ENCODE measurements at places on chromosomes 7 and 10.

- peak; percentile 75 for DNase-seq
Measured at GRCh38 chr7:105826143-105826542, 50.3 kb downstream of the ATXN7L1 start.

- peak; percentile 93 for DNase-seq
Measured at GRCh38 chr7:2019711-2020511, 212.8 kb downstream of the MAD1L1 start.

DNA sequence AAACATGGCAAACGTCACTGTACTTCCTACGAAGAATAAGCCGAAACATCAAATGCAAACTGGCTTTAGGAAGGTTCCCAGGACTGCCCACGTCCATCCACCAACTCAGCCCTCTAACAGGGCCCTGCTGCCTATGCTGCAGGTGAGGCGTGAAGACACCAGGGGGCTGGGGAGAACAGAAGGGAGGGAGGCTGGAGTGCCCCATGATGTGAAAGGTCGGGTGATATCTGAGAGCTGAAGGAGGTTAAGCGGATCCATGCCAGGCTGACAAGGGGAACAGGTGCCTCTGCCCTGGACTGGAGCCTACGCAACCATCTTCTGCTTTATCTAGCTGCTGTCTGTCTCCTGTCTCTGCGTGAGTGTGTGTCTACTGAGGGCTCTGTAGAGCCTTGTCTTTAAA, 40.2 kb upstream of the ATP6V0A4 start:
- DNase-seq = no peak

DNA sequence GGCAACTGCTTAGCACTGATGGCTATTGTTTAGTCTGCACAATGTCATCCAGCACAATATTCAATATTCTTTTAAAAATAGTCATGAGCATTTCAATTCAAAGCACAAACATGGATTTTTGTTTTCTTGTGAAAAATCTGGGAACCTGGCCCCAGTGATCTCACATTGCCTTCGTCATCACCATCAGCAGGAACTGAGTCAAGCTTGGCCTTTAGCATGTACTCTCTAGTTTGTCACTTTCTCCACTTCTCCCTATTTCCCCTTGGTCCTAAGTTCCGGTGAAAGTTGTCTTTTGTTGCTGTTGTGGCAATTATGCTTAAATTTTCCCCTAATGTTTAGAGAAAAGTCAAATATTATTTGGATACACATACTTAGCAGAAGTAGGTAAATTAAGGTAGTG, 252.9 kb upstream of the SORCS1 start:
- no peak for DNase-seq

DNA sequence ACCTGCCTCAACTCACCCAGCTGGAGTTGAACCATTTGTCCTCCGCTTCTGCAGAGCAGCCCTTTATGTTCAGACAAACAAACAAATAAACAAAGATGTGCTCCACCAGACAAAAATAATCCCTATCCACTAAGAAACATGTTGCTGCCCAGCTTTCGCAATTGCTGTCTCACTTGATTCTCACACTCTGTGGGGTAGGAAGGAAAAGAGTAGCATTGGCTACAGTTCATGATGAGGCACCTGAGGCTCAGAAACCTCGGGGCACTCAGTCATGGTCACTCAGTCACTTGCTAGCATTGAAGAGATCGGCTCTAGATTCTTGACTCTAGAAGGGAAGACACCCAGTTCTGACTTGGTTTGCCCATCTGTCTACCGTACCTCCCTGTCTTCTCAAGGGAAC, 88.0 kb upstream of the ZMIZ1 start:
- peak; percentile 77 for DNase-seq

- DNase-seq = no peak
Measured at GRCh38 chr7:82676777-82677463, 233.3 kb upstream of the CACNA2D1 start.

- DNase-seq = no peak
Measured at GRCh38 chr10:61803269-61803668, 98.2 kb upstream of the ARID5B start.

GRCh38 chr7:46355331-46355730, 434.3 kb upstream of the IGFBP3 start:
- no peak for DNase-seq

GRCh38 chr10:103197174-103197573, 4.1 kb upstream of the NT5C2 start:
- DNase-seq = peak; percentile 62

DNA sequence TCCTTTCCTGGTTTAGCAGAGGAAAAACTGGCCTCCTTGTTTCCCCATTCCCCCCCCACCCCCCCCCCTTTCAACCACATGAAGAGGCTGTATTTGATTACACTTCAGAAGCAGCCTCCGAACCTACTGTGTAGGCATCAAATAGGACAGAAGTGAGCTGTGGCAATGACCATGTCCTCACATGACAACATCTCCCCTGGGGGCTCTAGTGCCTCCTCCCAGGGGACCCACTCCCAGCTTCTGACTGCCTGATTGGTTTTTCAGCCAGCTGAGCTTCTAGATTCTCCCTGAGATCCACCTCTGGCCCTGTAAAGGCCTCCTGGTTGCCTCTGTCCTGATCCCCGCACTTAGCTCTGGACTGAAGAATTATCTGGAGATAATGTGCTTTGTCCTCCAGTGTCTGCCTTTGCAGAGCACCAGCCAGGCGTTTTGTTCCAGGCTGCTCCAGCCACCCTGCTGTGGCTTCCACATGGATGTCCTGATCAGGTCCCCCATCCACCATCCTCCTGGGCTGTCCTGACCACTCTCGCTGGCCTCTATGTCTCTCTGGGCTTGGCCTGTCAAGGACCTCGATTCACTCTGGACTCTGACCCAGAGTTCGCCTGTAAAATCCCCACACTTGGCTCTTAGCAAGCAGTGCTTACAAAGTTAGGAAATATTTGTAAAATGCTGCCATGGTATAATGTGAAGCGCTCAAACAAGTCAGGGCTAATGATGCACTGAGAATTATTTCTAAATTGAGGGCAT, 42.4 kb upstream of the TOMM7 start:
- DNase-seq = no peak

- DNase-seq = no peak
Measured at GRCh38 chr10:82477776-82478175, 602.8 kb downstream of the NRG3 start.

- DNase-seq = no peak
Measured at GRCh38 chr10:31754803-31755624, 173.6 kb downstream of the ARHGAP12 start.

GRCh38 chr10:132158823-132159222, 27.9 kb upstream of the DPYSL4 start:
- DNase-seq = no peak

DNA sequence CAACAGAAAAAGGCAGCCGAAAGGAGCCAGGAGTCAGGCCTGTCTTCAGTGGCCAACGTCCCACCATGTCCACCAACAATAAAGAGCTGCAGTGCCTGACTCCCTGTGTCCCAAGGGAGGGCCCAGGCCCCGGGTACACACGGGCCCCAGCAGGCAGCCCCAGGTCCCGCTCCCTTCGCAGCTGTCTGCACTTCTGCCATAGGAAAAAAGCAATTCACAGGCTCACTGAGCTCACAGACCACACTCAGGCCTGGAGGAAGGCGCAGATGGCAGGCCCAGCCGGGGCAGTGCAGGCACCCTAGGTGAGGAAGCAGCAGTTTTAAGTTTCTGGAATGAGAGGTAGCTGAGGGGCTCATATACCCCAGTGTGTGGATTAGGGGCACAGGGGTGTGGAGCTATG, 100.5 kb downstream of the PRKAG2 start:
- DNase-seq = no peak

GRCh38 chr7:156764016-156764669, 123.6 kb downstream of the RNF32 start:
- DNase-seq = peak; percentile 77

DNA sequence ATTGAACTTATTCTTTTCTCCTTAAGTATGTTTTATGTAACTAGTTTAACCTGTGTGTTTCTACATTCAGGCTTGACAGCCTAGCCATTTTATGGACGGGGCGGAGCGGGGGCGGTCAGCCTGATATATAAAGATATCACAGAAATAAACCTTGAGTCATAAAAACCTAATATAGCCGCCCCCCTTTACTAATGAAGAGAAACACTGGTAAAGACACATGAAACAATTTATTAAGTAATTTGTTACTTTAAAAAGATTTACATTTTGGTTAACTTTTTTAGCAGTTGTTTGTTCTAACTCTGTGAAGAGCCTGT, 84.0 kb downstream of the MAPK8 start:
- DNase-seq = no peak

DNA sequence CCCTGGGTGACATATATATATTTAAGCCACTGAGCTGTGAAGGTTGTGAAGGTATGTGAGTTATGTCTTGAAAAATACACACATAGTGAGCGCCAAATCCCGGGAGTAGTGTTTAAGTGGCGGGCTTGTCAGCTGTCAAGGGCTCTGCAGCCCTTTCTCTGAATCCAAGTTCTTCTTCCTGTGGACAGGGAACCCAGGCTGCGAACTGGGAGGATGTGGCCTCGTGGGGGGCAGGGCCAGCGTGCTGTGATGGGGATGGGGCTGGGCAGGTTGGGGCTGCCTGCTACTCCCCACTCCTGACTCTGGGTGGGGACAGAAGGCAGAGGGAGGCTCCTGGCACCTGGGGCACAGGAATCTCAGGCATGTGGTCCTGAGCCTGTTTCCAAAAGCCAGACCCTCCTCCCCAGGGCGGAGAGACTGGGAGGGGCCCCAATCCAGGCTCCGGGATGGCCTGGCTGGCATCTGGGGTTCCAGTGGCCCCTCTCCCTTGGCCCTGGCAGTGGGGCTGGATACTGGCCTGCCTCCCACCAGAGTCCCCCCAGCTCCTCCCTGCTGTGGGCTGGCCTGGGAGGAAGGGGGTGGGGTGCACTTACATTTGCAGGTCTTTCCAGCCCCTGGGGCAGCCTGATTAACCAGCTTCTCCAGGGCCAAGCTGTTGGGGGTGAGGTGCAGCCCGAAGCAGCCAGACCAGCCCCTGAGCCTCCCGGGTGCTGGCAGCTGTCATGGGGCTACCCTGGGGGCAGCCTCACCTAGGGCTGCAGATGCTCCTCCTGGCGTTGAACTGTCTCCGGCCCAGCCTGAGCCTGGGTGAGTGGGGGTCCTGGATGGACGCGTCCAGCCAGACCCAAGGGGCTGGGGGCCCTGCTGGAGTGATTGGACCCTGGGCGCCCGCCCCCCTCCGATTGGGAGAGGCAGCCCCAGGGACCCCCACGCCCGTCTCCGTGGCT, at the start of gene UPK3B:
TSS of gene UPK3B (plus strand) at position 622 of the 947 bp plus-strand sequence. CDS start at position 723, 101 bp downstream.
- DNase-seq = no peak

Data from fibroblast of villous mesenchyme (primary cell).